ENCODE measurements at places on chromosomes 2 and 18.

DNA sequence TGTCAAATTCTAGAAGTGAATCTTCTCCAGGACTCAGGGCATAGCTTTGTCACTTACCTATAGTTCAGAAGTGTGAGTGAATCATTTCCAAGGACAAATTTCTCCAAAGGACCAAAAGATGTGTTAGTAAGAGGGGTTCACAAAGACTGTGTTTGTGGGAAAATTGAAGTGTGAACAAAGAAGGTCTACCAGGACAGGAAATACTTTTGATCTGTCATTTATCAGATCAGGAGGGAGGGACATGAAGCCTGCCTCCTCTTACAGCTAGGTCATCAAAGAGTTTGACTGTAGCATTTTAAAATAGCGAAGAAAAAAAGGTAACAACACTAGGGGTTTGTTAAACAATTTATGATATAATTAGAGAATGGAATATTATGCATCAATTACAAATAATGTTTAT is 2.0 kb upstream of the CD28 start:
- no peak for DNase-seq

GRCh38 chr2:144382849-144383248 is 137.1 kb downstream of the ZEB2 start:
- DNase-seq: no peak

DNA sequence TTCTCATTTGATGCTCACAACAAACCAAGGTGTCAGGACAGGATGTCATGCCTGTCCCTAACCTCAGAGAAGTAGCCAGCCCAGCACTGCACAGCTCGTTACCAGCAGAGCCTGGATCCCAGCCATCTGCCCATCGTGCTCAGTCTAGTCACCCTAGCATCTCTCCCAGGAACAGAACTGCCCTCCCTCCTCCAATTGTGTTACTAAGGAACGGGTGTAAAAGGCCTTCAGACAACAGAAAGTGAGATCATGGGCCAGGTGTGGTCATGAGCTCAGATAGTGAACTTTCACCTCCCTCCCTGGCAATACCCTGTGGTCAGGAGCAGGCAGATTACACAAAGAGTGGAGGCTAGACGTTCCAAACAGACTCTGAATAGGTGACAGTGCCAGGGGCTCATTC is 111.8 kb upstream of the PPP1CB start:
- DNase-seq: no peak

- DNase-seq: no peak
Observed at GRCh38 chr2:53519918-53520841, 247.4 kb upstream of the CHAC2 start.

DNA sequence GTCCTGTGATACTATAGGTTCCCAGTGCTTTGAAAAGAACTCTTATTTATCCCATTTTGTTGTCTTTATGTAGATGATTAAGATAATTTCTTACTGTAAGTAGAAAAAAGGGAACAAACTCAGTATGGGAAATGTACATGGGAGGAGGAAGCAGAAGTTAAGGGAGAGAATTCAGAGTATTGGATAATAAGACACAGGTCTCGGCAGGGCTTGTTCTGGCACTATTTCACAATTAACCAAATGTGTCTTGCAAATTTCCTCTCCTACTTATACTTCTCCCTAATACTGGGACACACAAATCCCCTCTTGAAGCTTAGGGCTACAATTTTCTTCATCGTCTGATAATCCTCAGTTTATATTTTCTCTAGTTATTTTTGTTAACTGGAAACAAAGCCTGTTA is 744.0 kb downstream of the ADCYAP1 start:
- no peak for DNase-seq

DNA sequence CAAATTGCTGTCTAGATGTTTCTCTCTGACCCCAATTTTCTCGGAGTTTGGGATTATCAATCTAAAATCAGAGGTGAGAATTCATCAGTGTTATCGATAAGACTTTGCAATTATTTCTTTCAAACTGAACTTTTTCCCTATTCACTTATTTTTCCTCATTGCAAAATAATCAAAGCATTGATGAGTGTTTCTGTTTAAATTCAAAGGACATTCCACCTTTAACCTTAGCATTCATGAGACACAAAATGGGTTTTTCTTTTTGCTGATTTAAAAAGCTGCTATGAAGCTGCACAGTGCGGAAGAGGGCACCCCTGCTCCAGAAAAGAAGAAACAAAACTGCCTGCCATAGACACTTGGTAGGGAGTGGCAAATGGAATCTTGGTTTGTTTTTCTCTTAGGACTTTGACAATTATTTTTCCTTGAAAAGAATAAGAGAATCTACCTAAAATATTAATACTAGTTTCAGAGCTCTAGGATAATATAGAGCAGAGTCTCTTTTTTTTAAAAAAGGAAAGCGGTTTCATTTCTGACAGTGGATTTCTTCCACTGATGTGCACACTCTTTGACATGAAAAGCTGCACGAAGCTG is 203.4 kb downstream of the TGIF1 start:
- DNase-seq: no peak

DNA sequence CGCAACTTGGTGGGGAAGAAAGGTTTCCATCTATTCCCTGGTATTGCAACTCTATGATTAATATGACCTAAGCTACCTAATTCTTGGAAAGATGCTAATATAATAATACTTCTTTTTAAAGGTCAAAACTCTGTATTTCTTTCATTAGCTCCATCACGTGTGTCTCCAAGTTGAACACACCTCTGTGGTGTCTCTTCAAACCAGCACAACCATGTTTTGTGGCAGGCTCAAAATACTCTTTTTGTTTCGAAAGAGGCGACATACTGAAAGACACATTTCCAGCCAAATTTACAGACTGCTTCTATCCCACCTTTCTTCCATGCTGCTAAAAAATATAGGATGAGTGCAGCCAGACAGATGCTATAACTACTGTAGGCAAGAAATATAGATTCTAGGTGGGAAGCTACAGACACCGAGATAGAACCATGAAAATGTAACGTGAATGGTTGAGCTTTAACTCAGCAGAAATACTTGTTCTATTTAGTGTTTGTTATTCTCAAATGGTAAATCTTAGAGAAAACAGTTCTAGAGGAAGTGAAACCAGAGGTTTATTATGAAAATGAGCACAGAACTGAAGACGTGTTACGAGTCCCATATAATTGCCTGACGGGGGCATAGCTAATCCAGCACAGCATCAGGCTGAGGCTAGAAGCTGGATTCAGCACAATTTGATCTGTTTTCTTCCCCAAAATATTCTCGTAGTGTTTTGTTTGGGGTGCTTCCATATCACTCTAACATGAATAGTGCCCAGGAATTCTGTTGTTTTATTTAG is 991.5 kb upstream of the FANCL start:
- DNase-seq: no peak

DNA sequence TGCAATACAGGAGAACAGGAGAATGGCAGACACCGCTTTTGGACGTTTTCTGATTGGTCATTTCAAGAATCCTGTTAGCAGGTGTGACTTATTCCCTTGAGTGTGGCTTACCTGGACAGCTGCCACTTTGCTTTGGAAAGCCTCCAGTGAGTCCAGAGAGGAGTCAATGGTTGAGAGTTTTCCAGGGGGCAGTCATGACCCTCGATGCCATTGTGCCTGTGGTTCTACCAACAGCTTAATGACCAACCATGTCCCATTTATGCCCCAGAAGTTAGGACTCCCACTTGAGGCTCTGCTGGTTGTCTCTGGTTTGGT is 12.4 kb downstream of the IGFBP2 start:
- DNase-seq: no peak

DNA sequence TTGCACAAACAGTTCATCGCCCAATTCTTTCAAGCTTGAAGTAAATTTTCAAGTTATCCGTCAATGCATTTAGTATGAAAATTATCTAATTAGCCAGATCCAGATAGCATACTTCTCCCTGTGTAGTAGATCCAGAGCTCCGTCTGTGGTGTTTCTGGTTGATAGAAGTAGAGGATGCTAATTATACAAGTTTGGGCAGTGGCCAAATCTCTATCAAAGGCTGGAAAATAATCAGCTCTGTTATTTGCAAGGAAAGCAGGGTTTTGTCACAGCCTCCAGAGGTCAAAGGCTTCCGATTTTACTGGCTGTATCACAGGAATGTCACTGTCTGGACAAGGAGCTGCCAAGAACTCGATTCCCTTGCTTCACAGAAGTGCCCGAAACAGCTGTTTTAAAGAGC is 28.6 kb downstream of the LRRC30 start:
- DNase-seq: no peak

- no peak for DNase-seq
Observed at GRCh38 chr18:34867520-34867919, 157.4 kb downstream of the DTNA start.

GRCh38 chr18:9353596-9353995 is 19.0 kb downstream of the TWSG1 start:
- DNase-seq: no peak

GRCh38 chr2:49069829-49070228 is 84.5 kb downstream of the FSHR start:
- DNase-seq: no peak

- peak; percentile 10 for DNase-seq
Observed at GRCh38 chr2:46748735-46749531, 166.7 kb downstream of the MCFD2 start.

DNA sequence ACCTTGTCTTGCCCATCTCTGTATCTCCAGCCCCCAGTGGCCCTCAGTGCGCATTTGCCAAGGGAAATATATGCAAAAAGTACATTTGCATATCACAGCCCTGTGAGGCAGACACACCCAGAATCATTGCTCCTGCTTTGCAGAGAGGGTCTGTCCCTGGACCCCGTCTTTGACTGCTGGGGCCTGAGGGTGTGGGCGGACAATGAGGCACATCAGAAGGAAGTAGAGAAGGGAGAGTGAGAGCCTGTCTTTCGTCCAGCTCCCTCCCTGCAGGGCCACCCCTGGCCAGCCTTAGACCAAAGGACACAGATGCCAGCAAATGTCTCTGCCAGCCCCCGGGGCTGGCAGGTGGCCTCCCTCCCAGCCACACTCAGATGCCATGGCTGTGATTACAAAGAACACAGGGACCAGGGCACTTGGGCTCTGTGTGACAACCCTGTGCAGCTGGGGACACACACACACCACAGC is 516.2 kb upstream of the MYT1L start:
- no peak for DNase-seq

GRCh38 chr2:172412984-172413492 is 14.3 kb upstream of the ITGA6 start:
- no peak for DNase-seq

GRCh38 chr18:3207565-3207964 is 12.2 kb downstream of the MYOM1 start:
- DNase-seq: peak; percentile 46

DNA sequence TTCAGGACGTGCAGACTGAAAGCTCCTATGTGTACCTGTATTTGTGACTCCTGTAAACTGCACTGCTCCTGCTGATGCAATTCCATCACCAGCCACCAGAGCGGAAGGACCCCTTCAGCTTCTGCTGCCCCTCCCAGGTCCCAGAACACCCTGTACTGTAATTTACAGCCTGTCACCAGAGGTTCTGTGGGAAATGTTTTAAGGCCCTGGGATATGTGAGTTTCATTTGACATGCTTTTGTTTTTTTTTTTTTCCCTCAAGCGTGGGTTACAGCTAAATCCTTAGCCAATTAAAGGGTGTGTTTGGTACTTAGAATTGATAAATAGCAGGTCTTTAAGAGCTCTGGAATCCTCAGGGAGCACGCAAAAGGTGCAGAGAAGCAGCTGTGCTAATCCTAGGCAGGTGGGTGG is 79.4 kb downstream of the KCTD1 start:
- DNase-seq: no peak

- no peak for DNase-seq
Observed at GRCh38 chr2:95359501-95359930, 43.0 kb upstream of the FAHD2A start.

DNA sequence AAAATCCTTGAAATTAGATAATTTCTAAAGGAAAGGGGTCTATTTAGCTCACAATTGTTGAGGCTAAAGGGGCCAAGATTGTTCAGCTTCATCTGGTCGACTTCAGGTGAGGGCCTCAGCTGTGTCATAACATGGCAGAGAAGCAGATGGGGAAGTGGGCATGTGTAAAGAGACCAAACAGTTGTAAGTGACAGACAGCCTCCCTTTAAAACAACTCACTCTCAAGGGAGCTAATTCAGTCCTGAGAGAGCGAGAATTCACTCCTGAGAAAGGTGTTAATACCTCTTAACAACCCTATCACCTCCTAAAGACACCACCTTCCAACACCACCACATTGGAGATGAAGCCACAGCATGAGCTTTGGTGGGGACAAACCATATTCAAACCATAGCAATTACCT is 62.4 kb downstream of the KCMF1 start:
- DNase-seq: no peak

- no peak for DNase-seq
Observed at GRCh38 chr2:216715402-216715974, 20.1 kb upstream of the IGFBP5 start.

DNA sequence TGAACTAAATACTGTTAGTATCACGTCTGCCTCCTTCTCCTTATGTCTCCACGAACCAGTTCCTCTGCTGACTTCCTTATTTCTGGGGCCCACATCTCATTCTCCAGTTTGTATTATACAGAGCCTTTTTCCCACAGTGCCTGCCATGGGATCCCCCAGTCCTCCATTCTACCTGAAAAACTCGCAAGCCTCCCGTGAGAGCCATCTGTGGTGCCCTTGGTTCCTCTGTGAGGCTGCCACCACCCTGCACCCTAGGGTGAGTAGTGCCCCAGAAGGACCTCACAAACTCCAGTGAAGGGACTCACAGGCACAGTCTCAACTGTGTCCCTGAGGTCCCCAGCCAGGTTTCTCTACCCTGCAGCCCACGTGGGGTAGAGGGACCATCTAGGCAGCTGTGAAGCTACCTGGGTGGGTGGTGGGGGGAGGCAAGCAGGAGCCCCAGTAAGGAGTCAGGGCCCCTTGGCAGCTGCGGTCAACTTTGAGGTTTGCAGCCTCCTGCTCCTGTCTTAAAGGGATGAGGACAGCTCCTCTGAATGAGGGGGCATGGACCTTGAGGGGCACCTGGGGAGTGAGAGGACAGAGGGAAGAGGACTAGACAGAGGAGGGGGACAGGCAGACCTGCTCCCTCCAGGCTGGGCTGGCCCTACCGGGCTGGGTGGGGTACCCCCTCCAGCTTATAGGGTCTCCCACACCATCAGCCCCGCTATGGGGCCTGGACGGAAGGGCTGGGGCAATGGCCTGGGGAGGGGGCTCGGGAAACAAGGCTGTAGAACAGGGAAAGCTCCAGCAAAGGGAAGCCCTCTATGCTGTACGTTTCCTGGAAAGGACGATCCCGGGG is 1.0 kb downstream of the PSTPIP2 start:
- DNase-seq: no peak

GRCh38 chr2:188720811-188721605 is 253.2 kb upstream of the COL3A1 start:
- no peak for DNase-seq

- DNase-seq: no peak
Observed at GRCh38 chr2:3741867-3742602, 38.7 kb downstream of the DCDC2C start.
